Activated T-helper 17 cell treated with anti-CD3 and anti-CD28 coated beads, Interleukin-2, amount 50 U/mL, for 72 hours (primary cell): ENCODE measurements at places on chromosomes 2 and 18. TPM values are rescaled to one million over a fixed set of nuclear protein-coding genes. Genes with fewer than 3 reads are reported as not detected.

Gene TTLL4
- 42.6 TPM for total RNA-seq

Gene DIPK1C
- not detected for total RNA-seq

Gene CAPN14
- total RNA-seq, result 0.53 TPM

Gene LONRF2
- 0.16 TPM for total RNA-seq

Gene GRHL1
- total RNA-seq, result 0.85 TPM

Gene SOCS6
- 0.58 TPM for total RNA-seq

Gene MBOAT2
- 6.3 TPM for total RNA-seq

Gene MC2R
- total RNA-seq, result not detected

Gene CYRIA
- 0.06 TPM for total RNA-seq

Gene KCNJ3
- not detected for total RNA-seq

Gene SERPINB13
- total RNA-seq, result not detected

Gene EML6
- 1.4 TPM for total RNA-seq

Gene CERKL
- total RNA-seq, result not detected

Gene RAB6D
- total RNA-seq, result not detected

Gene GPR35
- total RNA-seq, result 2.0 TPM
